ENCODE measurements at places on chromosomes 12 and 14.

DNA sequence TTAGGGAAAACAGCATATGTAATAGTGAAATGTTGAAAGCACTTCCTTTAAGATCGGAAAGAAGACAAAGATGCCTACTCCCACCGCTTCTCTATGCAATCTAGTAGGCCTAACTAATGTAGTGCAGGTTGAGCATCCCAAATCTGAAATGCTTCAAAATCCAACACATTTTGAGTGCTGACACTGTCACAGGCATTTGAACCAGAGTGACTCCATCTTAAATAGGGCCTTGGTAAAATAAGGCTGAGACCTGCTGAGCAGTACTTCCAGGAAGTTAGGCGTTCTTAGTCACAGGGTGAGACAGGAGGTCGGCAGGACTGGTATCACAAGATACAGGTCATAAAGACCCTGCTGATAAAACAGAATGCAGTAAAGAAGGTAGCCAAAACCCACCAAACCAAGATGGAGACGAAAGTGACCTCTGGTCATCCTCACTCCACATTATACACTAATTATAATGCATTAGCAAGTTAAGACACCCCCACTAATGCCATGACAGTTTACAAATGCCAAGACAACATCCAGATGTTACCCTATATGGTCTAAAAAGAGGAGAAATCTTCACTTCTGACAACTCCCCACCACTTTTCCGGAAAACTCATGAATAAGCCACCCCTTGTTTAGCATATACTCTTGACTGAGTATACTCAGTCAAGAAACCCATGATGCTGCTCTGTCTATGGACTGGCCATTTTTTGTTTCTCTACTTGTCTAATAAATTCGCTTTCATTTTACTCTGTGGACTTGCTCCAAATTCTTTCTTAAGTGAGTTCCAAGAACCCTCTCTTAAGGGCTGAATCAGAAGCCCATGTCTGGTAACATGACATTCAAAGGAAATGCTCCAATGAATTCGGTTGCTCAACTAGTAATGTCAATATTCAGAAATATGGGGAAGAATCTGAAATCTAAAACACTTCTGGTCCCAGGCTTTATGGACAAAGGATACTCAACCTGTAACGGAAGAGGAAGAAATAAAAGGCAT, 47.1 kb upstream of the MTERF2 start:
- DNase-seq = no peak

GRCh38 chr14:66649498-66649897, 141.6 kb downstream of the GPHN start:
- no peak for DNase-seq

DNA sequence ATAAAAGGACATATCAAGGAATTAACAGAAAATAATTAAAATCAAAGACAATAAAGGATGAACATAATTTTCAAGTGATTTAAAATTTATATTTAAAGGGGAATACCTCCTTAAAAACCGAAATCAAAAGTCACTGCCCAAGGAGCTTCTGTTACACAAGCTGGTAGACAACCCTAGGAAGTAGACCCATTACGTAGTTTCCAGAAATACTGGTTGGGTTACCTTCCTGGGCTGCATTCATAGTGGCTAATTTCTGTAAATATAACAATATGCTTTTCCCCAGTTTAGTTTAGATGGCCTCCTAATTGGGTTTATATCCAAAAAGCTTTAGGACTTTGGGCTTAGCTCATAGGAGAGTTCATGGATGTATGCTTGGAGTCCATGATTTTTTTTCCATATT, 2.1 kb upstream of the EDDM3A start:
- DNase-seq = no peak

DNA sequence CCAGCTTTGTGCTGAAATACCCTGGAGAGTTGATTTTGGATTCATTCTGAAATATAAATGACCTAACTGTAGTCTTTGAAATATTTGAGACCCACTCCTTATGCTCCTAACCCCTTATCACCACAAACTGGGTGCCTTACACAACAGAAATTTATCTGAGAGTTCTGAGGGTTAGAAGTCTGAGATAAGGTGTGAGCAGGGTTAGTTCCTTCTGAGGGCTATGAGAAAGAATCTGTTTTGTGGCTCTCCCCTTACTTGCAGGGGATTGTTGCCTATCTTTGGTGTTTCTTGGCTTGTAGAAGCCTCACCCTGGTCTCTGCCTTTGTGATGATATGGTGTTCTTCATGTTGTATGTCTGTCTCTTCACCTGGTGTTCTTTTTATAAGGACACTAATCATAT, 91.7 kb downstream of the DERA start:
- DNase-seq = no peak

- no peak for DNase-seq
Measured at GRCh38 chr14:31400031-31400638, 20.2 kb downstream of the HEATR5A start.

DNA sequence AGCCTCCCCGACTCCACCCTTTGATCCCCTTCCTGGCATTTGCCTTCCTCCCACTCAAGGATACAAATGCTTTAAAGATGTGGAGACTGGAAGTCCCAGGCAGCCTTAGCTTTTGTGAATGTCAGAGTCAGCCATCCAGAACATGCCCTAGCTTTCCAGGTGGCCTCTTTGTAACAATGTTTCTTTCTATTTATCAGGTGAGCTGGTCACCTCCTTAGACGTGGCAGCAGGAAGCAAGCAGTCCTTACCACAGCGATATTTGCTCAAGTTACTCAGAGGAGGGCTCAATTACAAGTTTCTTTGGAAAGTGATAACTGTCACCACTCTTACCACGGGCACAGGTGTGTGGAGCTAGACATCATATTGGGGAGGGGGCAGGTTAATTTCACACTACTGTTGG, 4.9 kb downstream of the GALNT6 start:
- no peak for DNase-seq

- no peak for DNase-seq
Measured at GRCh38 chr14:57739516-57739915, 126.4 kb downstream of the SLC35F4 start.

Measured in tibial artery (tissue), 4 donors.